NCI-H526 treated with DMSO at 0.1 percent for 48 hours (cell line): ENCODE measurements at places on chromosomes 4 and X.

- DNase-seq, result no peak
Measured at GRCh38 chrX:9997524-9997923, 30.4 kb downstream of the CLDN34 start.

GRCh38 chr4:4641254-4641653 is 99.4 kb upstream of the STX18 start:
- DNase-seq, result no peak

DNA sequence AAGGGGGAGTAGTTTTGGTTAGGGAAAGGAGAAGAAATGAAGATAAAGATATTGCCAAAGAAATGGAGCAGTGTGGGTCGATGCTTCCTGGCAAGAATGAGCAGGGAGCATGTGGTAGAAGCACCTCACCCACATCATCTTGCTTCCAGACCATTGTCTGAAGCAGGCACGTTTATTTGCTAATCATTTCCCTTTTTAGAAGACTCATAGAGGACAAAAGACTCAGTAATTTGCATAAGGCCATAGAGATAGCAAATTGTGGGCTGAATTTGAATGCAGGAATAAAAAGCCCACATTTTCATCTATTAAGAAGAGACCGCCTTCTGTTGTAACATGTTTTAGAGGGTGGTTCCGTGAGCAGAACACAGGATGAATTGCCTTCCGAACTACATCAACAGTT is 275.2 kb upstream of the FAT4 start:
- peak; percentile 54 for DNase-seq

GRCh38 chr4:141099326-141099725 is 33.9 kb downstream of the RNF150 start:
- no peak for DNase-seq

DNA sequence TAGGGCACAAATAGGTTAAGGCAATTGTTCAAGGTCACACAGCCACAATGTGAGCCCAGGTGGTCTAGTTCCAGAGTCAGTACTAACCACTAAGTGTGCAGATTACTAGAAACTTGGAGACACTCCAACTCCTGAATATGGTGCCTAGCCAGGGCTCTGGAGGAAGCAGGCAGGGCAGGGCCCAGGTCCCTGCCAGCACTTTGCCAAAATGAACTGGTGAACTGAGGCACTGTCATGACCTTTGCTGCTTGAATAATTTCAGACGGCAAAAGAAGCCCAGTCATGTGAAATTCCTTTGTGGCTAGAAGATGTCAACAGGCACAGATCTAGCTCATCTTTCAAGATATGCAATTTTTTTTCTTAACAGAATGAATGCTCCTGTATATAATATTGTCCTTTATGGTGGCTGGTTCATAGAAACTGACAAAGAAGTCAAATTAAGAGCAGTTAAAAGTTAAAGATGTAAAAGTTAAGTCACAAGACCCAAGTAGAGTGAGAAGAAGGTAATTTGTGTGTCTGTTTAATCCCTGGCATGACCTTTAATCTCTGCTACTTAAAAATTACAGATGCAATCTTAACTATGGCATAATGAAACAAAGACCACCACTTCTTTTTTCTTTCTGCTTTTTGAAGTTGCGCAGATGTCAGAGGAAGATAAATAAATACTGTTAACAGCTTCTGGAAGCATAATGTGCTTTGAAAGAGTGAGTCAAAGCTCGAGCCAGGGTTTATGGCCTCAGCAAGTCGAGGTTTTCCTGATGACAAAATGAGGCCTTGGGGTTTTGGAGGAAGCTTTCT is 54.1 kb downstream of the SHROOM3 start:
- no peak for DNase-seq

- DNase-seq, result no peak
Measured at GRCh38 chr4:10647846-10648245, 36.7 kb downstream of the CLNK start.

DNA sequence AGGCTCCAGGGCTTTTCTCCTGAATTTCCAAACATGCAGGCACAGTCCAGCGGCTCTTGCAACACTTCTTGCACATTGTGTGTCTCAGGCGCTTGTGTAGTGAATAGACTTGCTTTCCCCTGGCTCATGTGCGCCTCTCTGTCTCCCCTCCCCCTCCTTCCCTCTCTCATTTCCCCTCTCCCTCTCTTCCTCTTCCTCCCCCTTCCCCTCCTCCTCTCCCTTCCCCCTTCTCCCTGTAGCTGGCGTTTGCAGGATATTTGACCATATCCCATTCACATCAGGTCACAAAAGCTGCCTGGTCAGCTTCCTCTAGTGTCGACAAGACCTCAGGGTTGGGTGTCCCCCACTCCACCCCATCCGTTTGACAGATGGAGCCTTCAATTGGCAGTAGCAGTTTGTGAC is 2.4 kb downstream of the CHST7 start:
- DNase-seq, result no peak

- DNase-seq, result no peak
Measured at GRCh38 chr4:101706535-101707057, 83.9 kb upstream of the BANK1 start.

- DNase-seq, result no peak
Measured at GRCh38 chrX:55111578-55112254, 22.9 kb downstream of the PAGE2 start.

- no peak for DNase-seq
Measured at GRCh38 chr4:25658357-25658771, 2.7 kb downstream of the SLC34A2 start.

GRCh38 chrX:148412006-148412405 is 88.4 kb upstream of the AFF2 start:
- DNase-seq, result no peak

GRCh38 chr4:150950657-150951288 is 64.3 kb downstream of the LRBA start:
- no peak for DNase-seq

- no peak for DNase-seq
Measured at GRCh38 chrX:116009346-116009745, 161.2 kb upstream of the AGTR2 start.

GRCh38 chrX:13733506-13733905 is 914 bp downstream of the TRAPPC2 start:
- no peak for DNase-seq

DNA sequence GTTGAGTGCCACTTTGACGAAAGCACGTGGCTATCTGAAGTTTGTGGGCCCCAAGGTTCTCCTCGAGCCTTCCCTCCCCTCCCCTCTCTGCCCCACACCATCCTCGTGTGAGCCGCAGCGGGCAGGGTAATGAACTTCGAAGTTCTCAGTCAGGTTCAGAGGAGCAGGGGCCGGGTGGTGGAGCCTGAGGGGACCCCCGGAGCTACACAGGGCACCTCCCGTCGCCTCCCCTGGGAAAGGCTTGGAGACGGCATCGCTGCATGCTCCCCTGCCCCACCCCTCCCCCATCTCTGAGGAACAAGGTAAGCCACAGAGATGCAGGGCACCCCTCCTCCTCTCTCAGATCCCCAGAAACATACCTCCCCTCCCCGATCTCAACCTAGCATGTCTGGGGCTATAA is 2.8 kb upstream of the NKX1-1 start:
- DNase-seq, result no peak

DNA sequence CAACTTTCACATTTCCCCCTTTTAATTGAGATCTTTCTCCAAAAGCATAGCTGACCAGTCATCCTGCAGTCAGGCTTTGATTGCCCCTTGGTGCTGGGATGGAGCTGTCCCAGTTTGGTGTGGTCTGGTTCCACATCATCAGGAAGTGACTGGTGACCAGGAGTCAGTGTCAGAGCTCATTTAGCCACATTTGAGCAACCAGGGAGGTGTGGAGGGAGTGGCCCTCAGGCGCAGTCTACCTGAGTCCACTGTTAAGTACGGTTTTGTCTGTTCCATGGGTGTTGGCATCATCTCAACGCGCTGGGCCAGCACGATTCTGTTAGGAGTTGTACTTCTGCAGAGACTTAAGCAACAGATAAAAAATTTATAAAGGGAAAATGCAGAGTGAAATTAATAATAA is 52.6 kb downstream of the RGS12 start:
- no peak for DNase-seq

DNA sequence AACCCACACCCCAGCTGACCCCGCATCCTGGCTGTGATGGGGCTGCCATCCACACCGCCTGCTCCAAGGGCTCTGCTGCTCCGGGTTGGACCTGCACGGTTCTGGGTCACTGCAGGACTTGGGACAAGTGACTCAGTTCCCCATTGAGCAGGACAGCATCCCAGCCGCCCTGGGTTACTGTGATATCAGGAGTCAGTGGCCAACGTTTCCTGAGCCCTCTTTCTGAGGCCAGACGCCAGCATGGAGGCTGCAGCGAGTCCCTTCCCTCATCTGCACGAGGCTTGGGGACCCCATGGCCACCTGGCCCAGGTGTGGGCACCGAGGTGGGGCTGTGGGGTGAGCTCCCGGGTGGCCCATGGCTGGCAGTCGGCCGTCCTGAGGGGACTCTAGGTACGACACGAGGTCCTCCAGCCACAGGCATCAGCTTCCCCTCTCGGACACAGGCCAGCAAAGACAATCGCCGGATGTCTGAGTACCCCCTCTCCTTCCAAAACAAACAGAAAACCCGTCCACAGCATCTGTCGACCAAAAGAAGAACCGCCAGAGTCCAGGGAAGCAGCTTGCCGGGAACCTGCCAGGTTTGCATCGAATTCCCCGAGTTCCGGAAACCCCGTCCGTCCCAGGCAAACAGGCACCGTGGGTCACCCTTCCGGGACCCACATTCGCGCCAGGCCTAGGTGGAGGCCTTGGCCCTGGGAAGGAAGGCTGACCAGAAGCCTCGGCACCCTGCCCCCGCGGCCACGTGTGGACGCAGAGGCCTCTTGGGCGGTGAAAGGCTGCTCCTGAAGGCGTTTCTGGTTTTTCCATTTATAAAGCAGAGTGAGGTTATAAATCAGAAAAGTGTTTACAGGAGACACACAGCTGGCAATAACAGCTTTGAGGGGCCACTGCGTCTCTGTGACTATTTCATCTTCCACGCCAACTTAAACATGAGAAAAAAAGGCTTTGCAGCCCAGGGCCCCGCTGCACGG is 136.0 kb downstream of the FAM53A start:
- no peak for DNase-seq

DNA sequence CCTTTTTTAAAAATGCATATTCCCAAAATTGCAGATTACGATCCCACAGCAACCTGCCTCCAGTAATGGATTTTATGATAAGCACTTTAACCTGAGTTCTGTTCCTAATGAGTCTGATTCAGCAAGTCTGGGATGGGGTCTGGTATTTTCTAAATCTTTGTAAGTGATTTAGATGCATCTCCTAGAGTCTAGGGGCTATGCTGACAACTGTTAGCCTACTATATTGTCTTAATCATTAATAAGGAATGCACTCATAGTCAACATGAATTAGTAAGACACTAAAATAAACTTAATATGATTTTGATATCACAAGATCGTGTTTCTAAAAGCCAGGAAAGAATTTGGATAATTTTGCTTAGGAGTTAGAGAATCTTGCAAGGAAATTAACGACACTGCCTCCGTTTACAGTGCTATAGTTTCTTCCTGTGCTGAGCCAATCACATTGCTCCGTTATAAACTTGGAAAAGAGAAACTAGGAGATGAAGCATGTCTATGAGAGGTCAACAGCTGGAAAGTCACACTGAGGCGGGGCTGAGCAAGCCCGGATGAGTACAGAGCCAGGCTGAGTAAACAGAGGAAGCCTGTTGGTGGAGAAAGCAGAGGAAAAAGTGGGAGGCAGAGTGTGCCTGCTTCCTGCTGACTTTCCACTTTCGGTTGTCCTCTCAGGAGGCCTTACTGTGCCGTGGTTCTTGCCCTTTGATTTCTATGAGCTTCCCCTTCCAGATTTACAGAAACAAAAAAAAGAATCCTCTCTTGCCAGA is 5.4 kb downstream of the SCARB2 start:
- peak; percentile 3 for DNase-seq

DNA sequence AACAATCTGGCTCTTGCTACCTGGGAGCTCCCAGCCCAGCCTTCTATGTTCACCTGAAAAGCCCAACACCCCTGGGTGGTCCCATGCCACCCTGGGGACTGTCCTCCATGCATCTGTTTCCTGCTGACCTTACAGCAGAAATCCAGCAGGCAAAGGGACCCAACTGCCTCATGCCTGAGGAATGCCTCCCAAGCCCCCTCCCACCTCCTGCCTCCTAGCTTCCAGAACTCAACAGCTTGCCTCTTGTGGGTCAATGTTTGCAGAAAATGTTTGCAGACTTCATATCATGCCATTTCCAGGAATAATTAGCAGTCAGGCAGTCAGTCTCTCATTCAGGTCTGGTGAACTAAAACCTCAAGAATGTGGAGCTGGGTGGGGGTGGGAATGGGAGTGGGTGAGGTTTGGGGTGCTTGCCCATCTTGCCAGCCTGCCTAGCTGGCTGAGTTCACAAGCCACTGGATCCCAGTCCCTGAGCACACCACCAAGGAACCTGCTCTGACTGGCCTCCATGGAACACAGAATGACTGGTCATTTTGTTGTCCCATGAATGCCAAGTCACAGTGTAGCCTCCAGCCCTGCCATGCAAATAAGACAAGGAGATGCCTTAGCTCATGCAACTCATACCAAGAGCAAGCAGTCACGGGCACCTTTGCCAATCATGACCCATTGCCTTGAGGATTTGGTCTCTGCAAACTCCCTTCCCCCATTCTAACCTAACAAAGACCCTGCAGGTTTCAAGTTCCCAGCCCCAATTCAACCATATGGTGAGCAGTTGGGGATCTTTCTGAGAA is 12.1 kb upstream of the PLAC1 start:
- no peak for DNase-seq

- DNase-seq, result no peak
Measured at GRCh38 chr4:23171976-23172375, 479.2 kb downstream of the GBA3 start.

GRCh38 chrX:143429811-143430210 is 87.5 kb downstream of the SPANXN3 start:
- no peak for DNase-seq

DNA sequence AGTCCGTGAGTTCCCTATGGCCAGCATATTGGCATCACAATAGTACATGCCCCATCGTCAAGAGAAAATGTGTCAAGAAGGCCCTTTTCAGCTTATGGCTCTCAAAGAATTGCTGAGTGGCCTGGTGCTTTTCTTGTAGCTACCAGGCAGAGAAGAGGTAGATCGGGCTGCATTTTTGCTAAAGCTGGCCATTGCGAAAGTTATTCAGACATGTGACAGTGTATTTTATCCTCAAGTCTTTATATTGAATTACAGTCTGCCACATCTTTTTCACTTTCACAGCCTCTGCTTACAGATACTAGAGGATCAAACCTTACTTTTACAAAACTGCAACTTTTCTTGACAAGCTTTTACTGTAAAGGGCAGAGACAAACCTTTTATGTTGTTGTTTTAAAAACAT is 261.5 kb upstream of the IGFBP7 start:
- no peak for DNase-seq

GRCh38 chr4:56701161-56701480 is 20.0 kb upstream of the HOPX start:
- no peak for DNase-seq

DNA sequence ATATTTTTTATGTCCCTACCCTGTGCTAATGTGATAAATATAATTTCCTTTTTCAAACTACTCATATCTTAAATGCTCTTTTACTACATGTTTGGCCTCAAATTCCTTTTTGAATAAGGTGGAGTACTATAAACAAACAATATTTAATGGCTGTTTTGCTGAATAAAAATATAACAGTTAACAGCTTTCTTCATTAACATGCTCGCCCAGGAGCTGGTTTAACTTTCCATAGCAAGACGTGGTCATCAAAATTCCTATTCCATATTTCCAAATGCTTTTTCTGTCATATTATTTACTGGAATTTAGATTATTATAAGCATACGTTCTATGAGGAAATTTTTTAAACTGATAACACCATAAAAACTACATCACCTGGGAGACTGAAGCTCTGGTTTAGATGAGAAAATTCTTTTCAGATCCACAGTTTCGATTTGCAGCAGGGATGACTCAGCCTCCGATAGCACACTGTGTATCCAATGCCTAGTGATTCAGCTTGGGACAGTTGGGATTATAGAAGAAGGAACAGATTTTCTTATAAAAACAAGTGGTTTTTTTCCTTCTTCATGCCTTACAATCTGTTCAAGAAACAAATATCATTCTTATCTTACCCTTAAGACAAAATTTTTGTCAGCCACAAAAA is 129.1 kb downstream of the FBXO8 start:
- no peak for DNase-seq
